M059J (cell line): ENCODE measurements at places on chromosomes 2 and 18. TPM values are rescaled to one million over a fixed set of nuclear protein-coding genes. Genes with fewer than 3 reads are reported as not detected.

The CDH20 gene
- total RNA-seq, result not detected in 2 replicates

- no peak for DNase-seq
These were observed 108.7 kb upstream of the HS6ST1 start for GRCh38 chr2:128427413-128427755.

The GATA6 gene
- 4.1 and 4.6 TPM in 2 replicates for total RNA-seq

DNA sequence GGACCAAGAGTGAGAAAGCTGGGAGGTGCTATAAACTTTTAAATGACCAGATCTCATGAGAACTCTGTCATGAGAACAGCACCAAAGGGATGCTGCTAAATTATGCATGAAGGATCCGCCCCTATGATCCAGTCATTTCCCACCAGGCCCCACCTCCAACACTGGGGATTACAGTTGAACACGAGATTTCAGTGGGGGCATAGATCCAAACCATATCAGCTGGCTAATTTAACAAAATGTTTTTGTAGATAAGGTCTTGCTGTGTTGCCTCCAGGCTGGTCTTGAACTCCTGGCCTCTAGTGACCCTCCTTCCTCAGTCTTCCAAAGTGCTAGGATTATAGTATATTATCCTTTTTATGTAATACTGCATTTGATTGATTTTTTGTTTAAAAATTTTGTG is 56.0 kb downstream of the NBEAL1 start:
- DNase-seq, result no peak

DNA sequence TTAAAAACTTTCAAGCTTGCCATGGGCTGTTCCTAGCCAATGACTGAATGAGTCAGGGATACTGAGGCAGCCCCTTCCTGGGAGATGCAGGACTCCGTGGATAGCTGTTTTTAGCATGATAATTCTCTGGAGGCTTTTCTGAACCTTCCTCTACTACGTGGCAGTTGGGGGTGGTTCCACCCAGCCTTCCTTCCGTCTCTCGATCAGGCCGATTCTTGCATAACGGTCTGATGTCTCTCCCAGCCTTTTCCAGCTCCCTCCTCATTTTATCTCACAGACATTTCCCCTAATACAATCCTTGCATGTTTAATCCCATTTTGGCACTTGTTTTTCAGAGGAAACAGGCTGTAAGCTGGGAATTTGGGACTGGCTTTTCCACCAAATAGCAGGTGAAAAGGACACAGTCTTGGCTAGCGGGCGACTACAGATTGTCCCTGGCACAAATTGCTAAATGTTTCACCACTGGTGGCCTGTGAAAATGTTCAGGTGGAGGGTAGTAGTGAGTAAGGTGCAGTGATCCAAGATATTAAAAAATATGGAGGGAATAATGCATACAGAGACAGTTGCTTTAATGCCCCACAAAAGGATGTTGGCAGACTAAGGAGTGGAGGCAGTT is 21.0 kb upstream of the CTLA4 start:
- DNase-seq, result no peak

GRCh38 chr18:80250740-80251364 is 3.5 kb upstream of the PARD6G start:
- DNase-seq, result no peak

The GALM gene
- 3.1 and 3.7 TPM in 2 replicates for total RNA-seq

- no peak for DNase-seq
These were observed 954.3 kb upstream of the ACVR2A start for GRCh38 chr2:146890491-146890890.
